ENCODE measurements at places on chromosomes 12 and 14. TPM values are rescaled to one million over a fixed set of nuclear protein-coding genes. Genes with fewer than 3 reads are reported as not detected.

DNA sequence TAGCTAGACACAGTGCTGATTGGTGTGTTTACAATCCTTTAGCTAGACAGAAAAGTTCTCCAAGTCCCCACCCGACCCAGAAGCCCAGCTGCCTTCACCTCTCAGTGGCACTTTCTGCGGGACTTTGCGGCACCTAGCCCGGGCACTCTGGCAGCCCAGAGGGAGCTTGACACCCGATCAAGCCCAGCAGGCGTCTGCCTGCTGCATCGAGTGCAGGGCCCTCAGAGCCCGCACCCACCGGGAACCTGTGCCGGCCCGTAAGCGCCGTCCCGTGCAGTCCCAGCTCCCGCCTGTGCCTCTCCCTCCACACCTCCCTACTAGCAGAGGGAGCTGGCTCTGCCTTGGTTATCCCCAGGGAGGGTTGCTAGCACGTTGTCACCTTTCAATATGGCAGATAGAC lies 631.0 kb upstream of the STXBP6 start:
- DNase-seq: no peak

The NRIP2 gene
- total RNA-seq: 73.4 TPM

DNA sequence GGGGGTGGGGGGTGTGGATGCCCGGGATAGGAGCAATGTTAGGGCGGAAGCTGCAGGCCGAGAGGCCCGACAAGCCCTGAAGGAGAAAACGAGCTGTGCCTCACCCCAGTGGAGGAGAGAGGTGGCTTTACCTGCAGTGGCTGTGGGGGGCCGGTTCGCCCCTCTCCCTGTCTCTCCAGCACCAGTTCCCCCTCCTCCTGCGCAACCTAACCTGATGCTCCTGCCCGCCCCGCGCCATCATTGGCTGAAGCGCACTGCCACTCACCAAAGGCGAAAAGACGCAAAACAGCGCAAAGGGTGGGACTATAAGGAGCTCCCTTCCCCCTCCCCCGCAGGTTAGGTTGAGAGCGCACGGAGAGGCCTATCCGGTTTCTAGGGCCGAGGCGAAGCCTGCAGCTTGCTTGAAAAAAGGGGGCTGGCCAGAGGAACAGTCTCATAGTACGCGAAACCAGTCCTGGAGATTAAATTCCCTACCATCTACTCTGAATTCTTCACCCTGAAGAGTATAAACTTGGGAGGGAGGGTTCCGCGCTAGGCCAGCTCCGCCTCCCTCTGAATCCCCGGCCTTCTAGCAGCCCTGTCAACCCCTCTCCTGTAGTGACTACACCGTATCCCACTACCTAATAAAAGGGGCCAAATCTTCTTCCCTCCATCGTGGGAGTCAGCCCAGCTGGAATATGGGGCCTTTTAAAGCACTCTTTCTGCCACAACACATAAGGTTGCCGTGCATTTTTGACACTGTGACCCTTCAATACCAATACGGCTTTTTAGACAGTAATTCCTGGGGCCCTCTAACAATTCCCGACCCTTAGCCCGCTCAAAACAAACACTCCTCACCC lies 18.6 kb downstream of the CHD8 start:
- peak; percentile 99 for DNase-seq

- DNase-seq: no peak
Observed at GRCh38 chr12:54762390-54762789, 91.9 kb upstream of the MUCL1 start.

The PLEKHD1 gene
- total RNA-seq: not detected

The SLC10A1 gene
- not detected for total RNA-seq

DNA sequence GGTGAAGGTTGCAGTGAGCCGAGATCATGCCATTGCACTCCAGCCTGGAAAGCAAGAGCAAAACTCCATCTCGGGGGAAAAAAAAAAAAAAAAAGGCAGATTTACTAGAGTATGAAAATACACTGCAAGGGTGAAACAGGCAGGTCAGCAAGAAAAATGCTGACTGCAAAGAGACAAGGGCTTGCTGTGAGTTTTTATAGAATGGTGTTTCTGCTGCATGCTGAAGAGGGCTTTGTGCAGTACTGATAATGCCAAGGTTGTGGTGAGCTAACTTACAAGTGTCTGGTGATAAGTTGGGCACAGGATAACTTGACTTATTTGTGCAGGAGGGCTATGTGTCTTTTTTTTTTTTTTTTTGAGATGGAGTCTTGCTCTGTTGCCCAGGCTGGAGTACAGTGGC lies 25.9 kb upstream of the SRP54 start:
- DNase-seq: no peak

The GDF3 gene
- total RNA-seq: 1.3 TPM

The PZP gene
- 0.80 TPM for total RNA-seq

DNA sequence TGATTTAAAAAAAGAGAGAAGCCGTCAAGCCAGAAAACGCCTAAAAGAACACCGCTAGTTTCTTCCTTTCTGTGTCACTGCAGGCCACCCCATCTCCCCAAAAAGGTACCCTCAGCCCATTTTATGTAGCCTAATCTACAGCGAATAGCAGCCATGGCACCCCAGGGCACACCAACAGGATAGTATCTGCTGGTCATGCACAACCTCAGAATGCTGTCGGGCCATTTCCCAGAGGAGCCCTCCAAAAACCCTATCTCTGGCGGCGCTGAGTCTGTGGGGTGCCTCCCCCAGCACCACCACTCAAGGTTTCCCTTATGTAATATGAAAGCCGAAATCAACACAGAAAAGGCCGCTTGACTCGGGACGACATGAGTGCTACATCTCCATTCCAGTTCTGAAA lies 98.9 kb downstream of the BCL11B start:
- no peak for DNase-seq

- DNase-seq: no peak
Observed at GRCh38 chr12:24797901-24798300, 151.0 kb downstream of the BCAT1 start.

The PMCH gene
- total RNA-seq: not detected

All from sciatic nerve (tissue), 2 donors.